ENCODE measurements at places on chromosomes 12 and 14. TPM values are rescaled to one million over a fixed set of nuclear protein-coding genes. Genes with fewer than 3 reads are reported as not detected.

The FAM186B gene
- total RNA-seq: 68.6 TPM

The PTPN21 gene
- 58.6 TPM for total RNA-seq

The STYK1 gene
- total RNA-seq: 0.24 TPM

The PLBD1 gene
- 10.7 TPM for total RNA-seq

The RERG gene
- 20.7 TPM for total RNA-seq

The RDH11 gene
- total RNA-seq: 87.5 TPM

The IFI27 gene
- 388 TPM for total RNA-seq

The KLRK1 gene
- total RNA-seq: 2.8 TPM

The MMP17 gene
- 23.3 TPM for total RNA-seq

The CIROP gene
- total RNA-seq: not detected

DNA sequence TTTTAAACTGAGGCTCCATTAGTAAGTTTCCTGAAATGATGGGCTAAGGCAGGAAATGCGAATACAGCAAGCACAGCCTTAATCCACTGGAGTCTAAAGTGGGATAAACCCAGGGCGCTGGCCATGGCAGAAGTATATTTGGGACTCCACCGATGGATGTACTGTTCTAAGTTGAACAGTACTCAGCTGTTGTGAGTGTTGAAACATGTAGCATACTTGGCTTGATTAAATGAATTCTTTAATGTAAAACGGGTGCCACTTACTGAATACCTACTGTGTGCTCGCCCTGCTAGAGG lies 996 bp downstream of the SSPN start:
- peak; percentile 51 for DNase-seq

- no peak for DNase-seq
Observed at GRCh38 chr14:66003082-66003730, 483.0 kb upstream of the CCDC196 start.

DNA sequence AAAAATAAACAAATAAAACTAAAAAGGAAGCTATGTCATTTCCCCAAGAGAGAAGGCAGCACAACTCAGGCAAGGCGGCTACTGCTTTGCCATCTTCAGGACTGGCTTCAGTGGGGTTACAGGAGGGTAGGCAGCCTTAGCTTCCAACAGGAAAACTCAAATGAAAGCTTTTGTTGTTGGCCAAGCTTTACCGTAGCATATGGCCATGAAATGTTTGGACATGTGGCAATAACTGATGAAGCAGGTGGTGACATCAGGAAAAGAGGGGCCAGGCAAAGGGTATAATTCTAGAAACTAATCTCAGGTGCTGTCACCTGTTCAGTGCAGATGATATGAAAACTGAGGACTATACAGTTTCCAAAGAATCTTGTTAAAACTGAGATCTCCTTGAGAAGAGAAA lies 22.8 kb upstream of the NPFF start:
- DNase-seq: no peak

DNA sequence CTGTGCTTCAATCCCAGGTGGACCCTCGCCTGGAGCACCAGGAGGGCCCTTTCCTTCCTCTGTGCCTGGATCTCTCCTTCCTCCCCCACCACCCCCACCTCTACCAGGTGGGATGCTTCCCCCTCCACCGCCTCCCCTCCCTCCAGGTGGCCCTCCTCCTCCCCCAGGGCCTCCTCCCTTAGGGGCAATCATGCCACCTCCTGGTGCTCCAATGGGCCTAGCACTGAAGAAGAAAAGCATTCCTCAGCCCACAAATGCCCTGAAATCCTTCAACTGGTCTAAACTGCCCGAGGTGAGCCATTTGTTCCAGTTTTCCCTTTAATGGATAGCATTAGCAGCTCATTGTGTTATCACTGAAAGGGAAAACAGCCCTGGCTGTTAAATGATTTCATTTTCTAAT lies 134.0 kb downstream of the GPR135 start:
- no peak for DNase-seq

DNA sequence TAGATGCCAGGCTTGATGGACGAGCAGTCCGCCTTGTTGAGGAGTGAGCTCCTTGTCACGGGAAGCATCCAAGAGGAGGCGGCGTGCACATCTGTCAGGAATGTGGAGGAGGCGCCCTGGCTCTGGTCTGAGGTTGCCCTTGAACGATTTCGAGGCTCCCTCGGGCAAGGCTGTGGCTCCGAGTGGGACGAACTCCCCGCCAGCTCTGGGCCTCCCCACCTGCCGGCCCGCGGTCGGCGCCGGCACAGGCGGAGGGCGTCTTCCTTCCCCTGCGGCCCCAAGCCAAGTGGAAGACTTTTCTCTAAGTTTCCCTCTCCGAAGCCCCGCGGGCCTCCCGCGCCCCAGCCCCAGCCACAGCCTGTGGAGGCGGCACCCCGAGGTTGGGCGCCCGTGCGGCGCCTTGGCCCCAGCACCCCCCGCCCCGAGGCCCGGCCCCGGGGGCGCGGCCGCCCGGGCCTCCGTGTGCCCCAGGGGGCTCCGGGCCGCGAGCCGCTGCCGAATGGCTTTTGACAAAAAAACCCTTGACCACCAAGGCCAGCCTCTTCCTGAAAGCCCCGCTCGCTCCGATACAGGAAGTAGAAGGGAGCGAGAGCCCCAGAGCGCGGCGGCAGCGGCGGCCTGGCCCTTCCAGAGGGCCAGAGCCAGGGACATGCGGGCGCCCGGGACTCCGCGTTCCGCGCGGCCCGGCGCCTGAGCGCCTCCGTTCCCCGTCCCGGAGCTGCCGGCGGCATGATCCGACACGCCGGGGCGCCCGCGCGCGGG lies at the start of gene RIN3:
RIN3 (plus strand) TSS at position 578 of the 762 bp plus-strand sequence; CDS start at position 730, 152 bp downstream.
- peak; percentile 78 for DNase-seq

- DNase-seq: no peak
Observed at GRCh38 chr12:67637718-67638117, 10.8 kb upstream of the DYRK2 start.

DNA sequence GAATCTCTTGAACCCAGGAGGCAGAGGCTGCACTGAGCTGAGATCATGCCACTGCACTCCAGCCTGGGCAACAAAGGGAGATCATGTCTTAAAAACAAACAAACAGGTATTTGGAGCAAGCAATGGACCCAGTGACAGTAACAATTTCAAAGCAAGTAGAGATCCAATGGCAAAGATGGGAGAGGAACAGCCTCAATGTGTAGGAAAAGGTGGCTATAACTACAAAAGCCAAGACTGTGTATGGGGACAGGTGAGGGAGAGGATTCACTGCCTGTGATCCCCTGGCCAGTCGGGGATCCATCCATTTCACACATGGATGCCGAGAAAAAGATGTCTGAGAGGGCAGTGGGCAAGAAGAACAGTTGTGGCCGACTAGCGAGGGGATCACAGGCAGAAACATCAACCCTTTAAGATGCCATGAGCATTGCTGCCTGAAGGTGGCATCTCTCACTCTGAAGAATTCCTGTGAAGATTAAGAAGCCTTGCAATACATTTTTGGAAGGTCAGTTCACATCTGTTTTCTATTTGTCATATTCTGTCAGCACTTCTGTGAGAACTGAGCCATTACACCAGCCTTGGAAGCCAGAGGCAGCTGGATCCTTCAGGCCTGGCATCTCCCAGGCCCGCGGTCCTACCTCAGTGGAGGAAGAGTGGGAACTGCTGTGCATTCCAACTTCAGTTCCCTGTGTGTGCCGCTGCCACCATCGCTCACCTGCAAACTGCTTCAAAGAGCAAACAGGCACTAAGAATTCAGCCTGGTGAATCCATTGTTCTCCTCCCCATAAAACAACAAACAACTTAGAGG lies 54.5 kb upstream of the FRS2 start:
- peak; percentile 65 for DNase-seq

GRCh38 chr14:42488965-42489364 lies 882.3 kb downstream of the LRFN5 start:
- no peak for DNase-seq

- DNase-seq: no peak
Observed at GRCh38 chr12:92466391-92467305, 236.1 kb upstream of the PLEKHG7 start.

GRCh38 chr14:77469539-77469938 lies 11.6 kb downstream of the AHSA1 start:
- no peak for DNase-seq

DNA sequence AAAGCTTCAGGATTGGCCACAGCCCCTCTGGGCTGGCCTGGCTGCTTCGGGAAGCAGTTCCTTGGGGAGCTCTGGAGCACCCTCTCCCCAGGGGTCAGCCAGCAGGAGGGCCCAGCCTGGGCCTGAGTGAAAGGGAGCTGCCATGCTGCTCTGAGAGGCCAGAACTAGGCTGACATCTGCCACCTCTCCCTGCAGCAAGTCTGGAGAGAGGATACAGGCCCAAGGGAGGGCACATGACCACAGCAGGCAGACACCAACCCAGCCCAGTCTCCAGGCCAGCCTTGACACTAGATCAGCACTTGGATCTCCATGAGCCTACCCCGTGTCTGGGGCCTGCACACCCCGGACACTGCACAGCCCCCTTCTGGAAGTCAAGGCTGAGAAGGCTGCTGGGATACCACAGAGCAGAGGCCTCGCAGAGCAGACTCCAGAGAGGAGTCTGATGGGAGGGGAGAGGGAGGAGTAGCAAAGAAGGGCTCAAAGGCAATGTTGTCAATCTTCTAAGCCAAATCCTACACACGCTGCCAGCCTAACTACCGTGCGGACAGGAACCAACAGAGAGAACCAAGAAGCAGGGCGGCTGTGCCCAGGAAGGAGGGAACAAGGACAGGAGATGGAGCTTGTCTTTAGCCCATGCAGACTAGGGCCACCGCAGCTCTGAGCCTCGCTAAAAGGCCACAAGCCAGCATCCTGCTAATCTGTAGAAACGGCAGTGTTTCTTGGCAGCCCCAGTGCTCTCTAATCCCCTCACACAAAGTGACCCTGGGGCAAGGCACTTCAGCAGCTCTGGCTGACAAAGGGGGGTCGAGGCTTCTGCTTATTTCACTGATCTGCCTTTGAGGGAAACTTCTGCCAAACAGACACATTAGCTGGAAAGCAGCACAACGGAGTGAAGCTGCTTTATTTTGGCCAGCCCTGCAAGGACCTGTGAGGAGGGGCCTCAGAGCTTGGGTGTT lies 12.9 kb downstream of the COL2A1 start:
- DNase-seq: no peak

GRCh38 chr12:100229036-100229635 lies 28.5 kb downstream of the ACTR6 start:
- DNase-seq: no peak

DNA sequence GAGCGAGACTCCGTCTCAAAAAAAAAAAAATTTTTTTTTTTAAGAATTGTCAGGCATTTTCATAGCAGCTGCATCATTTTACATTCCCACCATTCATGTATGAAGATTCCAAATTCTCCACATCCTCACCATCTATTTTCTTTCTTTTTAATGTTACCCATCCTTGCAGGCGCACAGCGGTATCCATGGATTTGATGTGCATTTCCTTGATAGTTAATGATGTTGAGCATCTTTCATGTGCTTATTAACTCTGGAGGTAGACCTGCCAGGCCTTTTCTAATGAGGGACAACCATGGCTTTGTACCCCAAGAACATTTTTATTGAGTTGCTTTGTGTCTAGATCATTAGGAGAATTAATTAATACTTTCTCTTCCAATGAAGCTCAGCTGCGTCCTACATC lies 1.6 kb upstream of the RNF34 start:
- DNase-seq: no peak

DNA sequence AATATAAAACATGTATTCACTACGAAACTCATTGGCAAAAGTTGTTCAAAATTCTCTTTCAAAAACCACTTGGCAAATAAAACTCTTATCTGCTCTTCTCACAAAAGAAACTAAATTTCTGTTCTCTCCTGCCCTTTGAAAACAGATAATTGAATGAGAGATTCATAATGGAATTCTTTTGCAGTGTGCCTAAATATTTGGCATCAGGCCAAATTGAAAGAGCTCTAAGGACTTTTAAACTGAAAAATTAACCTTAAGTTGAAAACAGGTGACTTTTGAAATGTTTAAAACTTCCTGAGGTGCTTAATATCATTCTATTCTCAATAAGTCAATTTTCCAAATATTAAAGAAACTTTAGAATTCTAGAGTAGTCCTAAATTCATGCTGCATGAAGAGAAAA lies 136.4 kb downstream of the FSCB start:
- DNase-seq: no peak

DNA sequence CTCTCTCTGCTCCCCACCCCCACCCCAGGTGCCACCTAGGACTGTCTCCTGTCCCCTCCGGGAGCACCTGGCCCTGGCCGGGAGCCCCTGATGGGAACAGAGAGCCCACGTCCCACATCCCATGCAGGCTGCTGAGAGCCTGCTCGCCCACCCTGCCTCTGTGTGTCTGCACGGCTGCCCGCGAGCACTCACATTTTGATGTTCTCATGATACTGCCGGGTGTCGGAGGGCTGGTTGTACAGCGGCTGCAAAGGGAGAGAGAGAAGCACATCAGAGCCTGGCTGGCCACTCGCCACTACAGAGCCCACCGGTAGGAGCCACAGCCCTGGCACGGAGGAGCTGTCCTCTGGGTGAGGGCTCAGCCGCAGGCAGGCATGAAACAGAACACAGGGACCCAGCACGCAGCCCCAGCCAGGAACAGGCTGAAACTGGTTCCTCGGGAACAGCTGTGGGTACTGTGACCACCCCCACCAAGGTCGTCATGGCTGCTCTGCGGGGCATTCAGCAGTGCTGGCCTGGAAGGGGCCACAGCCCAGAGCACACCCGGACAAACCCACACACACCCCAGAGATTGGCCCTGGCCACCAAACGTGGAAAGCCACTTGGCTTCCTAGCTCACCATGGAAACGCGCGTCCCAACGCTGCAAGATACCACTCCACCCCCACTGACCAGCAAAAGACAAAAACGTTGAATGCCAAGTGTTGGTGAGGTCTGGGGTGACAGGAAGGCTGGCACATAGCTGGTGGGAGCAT lies 117.6 kb downstream of the NCOR2 start:
- no peak for DNase-seq

DNA sequence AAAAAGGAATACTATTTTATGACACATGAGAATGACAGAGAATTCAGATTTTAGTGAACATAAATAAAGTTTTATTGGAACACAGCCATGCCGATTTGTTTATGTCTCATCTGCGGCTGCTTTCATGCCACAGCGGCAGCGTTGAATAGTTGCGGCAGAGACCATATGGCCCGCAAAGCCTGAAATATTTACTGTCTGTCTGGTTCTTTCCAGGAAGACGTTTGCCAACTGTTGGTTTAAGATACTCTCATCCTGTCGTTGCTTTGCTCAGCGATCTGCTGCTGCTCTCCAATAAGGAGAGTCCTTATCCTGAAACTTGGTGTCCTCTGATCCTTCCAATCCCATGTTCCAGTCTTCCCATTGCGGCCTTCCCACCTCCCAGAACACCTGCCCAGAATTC lies 89.9 kb downstream of the SLC24A4 start:
- no peak for DNase-seq

- no peak for DNase-seq
Observed at GRCh38 chr12:79187032-79187431, 322.5 kb downstream of the SYT1 start.

- no peak for DNase-seq
Observed at GRCh38 chr14:97273540-97273939, 476.4 kb downstream of the VRK1 start.

Data from testis (tissue), 5 donors.